ENCODE measurements at places on chromosomes 7 and 10.

GRCh38 chr7:24905996-24906770 lies 73.8 kb downstream of the OSBPL3 start:
- no peak for DNase-seq

DNA sequence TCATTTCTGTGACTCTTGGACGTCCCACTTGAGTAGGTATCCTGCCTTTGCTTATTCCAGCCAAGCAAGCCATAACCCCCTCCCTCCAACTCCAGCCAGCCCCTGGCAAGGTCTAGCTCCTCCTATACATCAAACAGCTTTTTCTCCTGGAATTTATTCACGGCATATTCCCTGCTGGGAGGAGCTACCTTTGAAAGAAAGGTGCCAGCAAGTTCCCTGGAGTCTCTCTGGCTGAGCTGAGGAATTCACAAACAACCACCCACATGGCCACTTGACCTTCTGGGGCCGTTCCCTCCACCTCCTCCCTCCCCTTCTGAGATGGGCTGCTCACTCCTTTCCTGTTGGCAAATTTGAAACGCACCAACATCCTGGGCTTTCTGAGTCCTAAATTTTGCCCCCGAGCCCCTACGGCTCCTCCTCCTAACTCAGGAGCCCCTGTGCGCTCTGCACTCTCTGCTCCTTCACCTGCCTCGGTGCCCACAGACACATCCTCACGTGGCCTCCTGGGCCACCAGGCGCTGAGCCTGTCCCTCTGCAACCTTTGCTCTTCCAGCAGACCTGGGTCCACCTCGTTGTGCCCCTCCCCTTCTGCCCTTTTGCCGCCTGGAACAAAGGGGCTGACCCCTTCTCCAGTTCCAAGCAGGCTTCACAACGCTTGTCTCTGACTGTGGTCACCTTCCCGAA lies 48.0 kb downstream of the HSPA12A start:
- no peak for DNase-seq

- DNase-seq: no peak
These were observed 696.4 kb downstream of the INHBA start for GRCh38 chr7:41006306-41006995.

- DNase-seq: no peak
These were observed 87.7 kb downstream of the TSPAN12 start for GRCh38 chr7:120770206-120770605.

- no peak for DNase-seq
These were observed 15.5 kb downstream of the TUBGCP2 start for GRCh38 chr10:133292919-133293809.

DNA sequence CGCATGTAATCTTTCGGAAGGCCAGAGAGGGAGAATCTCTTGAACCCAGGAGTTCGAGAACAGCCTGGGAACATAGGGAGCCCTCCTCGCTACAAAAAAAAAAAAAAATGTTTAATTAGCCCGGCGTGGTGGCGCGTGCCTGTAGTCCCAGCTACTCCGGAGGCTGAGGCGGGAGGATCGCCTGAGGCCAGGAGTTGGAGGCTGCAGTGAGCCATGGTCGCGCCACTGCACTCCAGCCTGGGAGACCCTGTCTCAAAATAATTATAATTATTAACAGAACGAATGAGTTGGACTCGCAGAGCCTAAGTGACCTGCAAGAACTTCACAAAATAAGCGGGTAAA lies 794 bp downstream of the PCGF6 start:
- no peak for DNase-seq

- DNase-seq: no peak
These were observed 293.3 kb downstream of the ADRA2A start for GRCh38 chr10:111370101-111370500.

GRCh38 chr7:32639122-32639521 lies 143.8 kb downstream of the AVL9 start:
- DNase-seq: no peak

DNA sequence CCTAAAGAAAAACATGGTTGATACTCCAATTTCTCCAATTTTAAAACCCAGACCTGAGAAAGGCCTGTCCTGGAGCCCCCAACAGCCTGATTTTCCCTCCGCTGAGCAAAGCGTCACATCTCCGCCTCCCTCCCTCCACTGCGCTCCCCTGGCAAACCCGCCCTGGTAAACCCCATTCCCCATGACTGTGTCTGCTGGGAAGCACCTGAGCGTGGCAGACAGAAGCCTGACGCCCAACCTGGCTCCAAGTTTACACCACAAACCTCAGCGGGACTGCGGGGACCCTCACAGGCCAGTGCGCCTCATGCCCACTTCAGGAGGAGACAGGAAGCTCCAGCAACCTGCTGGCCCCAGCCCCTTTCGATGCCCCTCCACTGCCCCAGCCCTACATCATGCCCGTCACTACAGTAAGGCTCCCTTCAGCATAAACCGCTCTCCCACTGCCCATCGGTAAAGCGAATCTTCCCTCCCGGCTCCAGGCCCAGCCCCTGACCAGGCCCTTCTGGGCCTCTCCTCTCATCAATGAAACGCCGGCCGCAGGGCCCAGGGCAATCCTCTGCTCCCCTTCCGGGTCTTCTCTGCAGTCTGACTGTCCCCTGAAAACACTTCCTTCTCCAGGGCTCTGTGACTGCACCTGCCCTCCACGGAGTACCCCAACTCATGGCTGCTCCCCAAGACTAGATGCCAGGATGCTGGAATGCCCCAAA lies 233.3 kb downstream of the MAD1L1 start:
- no peak for DNase-seq

- no peak for DNase-seq
These were observed 70.9 kb downstream of the SYPL1 start for GRCh38 chr7:106041140-106041717.

DNA sequence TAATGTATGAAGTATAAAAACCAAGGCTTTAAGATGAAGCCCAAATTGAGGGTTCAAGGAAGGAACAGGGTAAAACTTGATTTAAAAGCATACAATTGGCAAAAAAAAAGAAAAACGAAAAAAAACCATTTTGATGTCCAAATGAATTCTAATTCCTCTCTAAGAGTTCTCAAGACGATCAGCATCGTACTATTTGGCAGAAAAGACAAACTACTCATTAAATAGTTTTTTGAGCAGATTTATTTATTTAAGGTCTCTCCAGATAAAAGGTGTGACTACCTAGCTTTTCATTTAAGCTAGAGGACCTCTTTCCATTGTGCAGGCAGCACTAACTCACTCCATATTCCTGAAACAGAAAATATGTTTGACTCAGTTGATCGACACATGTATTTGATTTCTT lies 245.0 kb downstream of the KIAA1217 start:
- DNase-seq: no peak

GRCh38 chr7:1229956-1230355 lies 2.7 kb upstream of the UNCX start:
- DNase-seq: no peak

GRCh38 chr7:26639111-26639510 lies 225.3 kb downstream of the SKAP2 start:
- DNase-seq: no peak

DNA sequence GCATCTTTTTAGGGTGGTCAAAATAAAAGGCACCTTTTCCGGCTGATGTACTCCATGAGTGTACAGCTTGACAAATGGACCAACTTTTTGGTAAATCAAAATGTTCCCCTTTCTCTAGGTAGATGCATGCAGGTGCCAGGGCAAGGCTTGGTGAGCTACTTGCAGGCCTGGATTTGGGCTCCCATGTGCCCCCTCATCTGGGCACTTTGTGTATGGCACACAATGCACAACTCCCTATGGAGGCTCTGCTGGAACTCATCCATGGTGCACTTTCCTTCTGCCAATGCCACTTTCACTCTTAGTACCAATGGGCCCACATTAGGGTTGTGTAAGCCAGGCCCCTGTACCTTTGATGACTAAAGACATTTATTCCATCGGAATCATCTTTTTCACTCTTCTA lies 300.8 kb downstream of the SDHAF3 start:
- DNase-seq: no peak

DNA sequence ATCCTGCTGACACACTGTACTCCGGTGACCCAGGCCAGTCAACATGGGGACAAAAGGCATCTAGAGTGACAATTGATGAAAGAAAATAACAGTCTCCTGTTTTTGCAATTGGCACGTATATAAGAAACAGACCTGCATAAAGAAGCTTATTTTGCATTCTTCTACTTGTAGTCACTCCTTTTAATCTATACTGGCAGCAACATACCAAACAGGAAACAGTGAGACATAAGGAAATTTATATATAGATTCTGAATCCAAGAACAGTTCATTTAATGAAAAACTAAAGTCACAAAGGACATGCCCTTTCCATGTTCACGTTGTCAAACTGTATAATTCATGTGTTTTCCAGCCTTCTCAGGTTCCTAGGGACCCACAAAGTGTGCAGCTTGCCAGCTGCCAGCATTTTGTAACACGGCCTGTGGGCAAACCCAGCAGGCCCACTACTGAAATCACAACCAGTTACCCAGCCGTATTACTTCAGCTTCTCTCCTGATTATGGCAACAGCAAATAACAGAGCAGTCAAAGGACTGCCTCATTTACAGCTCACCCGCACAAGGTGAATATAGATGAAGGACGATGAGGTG lies 72.3 kb downstream of the AMPH start:
- DNase-seq: no peak
